Chondrocyte (in vitro differentiated cells): ENCODE measurements at places on chromosomes 7 and 10. TPM values are rescaled to one million over a fixed set of nuclear protein-coding genes. Genes with fewer than 3 reads are reported as not detected.
A peak's percentile ranks its signal among the peaks of the same experiment; 100 is the strongest.

- no peak overlapping the region for H3K4me3 ChIP-seq
- H3K27ac ChIP-seq: no peak overlapping the region
- H3K36me3 ChIP-seq: no peaks in the 10 kb centered on the region
- no peak for DNase-seq
- H3K4me1 ChIP-seq: no peaks in the 10 kb centered on the region
Observed at GRCh38 chr10:90167174-90168064, 466.0 kb downstream of the KIF20B start.

- no peak overlapping the region for H3K4me3 ChIP-seq
- H3K27me3 ChIP-seq: no peaks in the 10 kb centered on the region
- DNase-seq: peak; percentile 72
- H3K27ac ChIP-seq: no peak overlapping the region
Observed at GRCh38 chr7:158061026-158061630, 526.5 kb downstream of the PTPRN2 start.

XRCC2 gene
- total RNA-seq: 0.95 to 3.5 TPM (median 1.3 TPM) in 3 replicates

DNA sequence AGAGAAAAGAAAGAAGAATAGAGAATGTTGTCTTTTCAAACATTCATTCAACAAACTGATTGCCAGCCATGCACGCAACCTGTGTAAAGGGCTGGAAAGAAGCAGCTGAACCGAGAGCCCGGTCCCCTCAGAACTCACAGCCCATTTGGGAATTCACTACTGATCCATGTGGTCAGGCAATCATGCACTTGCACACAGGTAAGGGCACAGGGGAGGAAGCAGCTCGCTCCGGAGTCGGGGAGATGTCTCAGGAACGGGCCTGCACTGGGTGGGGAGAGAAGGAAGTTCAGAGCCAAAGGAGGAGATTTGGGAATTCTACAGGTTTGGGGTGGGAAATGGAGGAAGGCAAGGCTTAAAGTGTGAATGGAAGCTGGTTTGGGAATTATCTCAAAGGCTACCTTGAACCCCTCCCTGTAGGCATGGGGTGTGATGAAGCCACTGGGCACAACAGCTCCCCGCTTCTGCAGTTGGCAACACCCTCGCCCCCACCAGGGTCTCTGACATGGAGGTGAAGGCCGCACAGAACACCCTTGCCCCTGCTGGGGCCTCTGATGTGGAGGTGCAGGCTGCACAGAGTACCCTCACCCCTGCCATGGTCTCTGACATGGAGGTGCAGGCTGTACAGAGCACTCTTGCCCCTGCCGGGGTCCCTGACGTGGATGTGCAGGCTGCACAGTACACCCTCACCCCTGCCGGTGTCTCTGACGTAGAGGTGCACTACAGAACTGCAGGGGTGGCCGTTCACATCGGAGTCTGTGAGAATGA, 194.4 kb upstream of the RNF32 start:
- no peaks in the 10 kb centered on the region for H3K36me3 ChIP-seq
- H3K27me3 ChIP-seq: peaks cover 2% of the 10 kb centered on the region
- no peak overlapping the region for H3K4me3 ChIP-seq

- no peak for DNase-seq
- H3K4me1 ChIP-seq: peaks cover 49% of the 10 kb centered on the region
- H3K36me3 ChIP-seq: no peaks in the 10 kb centered on the region
- no peaks in the 10 kb centered on the region for H3K27me3 ChIP-seq
Observed at GRCh38 chr7:7693881-7694280, 24.5 kb downstream of the RPA3 start.

GRCh38 chr7:156504687-156505545, 135.7 kb upstream of the RNF32 start:
- no peak overlapping the region for H3K27ac ChIP-seq
- H3K27me3 ChIP-seq: peaks cover 3% of the 10 kb centered on the region
- no peak overlapping the region for H3K4me3 ChIP-seq
- no peak for DNase-seq

GRCh38 chr10:77251297-77252013, 386.2 kb downstream of the KCNMA1 start:
- peaks cover 2% of the 10 kb centered on the region for H3K36me3 ChIP-seq
- no peaks in the 10 kb centered on the region for H3K27me3 ChIP-seq
- no peak for DNase-seq

TMEM139 gene
- not detected in 3 replicates for total RNA-seq
